Muscle of leg (tissue), 16 donors: ENCODE measurements at places on chromosomes 13 and 19. TPM values are rescaled to one million over a fixed set of nuclear protein-coding genes. Genes with fewer than 3 reads are reported as not detected.
A peak's percentile ranks its signal among the peaks of the same experiment; 100 is the strongest.

CYP4F8 gene
- polyA plus RNA-seq, result not detected

FOSB gene
- 16.7 TPM for polyA plus RNA-seq

POSTN gene
- polyA plus RNA-seq, result 2,876 TPM

DMKN gene
- 3.4 TPM for polyA plus RNA-seq

SIGLEC11 gene
- 0.69 TPM for polyA plus RNA-seq

SERPINE3 gene
- polyA plus RNA-seq, result 0.27 TPM

GRCh38 chr19:15469513-15470297 is 5.4 kb upstream of the RASAL3 start:
- no peak for DNase-seq

- no peak for DNase-seq
These were observed 6.3 kb upstream of the ZNF175 start for GRCh38 chr19:51564791-51565190.

DNA sequence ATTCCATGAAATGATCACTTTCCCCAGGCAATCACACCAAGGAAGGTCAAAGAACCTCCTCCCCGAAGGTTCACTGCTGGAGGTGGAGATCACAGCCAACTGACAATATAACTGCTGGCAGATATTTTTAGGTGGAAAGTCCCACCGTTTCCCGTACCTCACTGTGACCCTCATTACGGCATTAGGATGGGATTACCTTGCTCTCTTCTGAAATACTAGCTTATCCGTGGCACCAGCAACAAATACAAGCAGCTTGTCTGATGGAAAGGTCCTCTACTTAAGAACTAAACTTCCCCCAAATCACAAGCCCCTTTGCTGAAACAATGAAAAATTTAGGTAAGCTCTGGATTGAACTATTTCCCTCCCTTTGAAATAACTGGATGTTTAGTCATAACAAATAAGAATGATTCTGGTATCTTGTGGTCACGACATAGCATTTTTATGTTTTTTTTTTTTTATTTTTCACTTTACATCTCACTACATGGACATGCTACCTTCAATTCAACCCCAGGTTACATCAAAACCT is 178.9 kb downstream of the COL4A1 start:
- no peak for DNase-seq

DNA sequence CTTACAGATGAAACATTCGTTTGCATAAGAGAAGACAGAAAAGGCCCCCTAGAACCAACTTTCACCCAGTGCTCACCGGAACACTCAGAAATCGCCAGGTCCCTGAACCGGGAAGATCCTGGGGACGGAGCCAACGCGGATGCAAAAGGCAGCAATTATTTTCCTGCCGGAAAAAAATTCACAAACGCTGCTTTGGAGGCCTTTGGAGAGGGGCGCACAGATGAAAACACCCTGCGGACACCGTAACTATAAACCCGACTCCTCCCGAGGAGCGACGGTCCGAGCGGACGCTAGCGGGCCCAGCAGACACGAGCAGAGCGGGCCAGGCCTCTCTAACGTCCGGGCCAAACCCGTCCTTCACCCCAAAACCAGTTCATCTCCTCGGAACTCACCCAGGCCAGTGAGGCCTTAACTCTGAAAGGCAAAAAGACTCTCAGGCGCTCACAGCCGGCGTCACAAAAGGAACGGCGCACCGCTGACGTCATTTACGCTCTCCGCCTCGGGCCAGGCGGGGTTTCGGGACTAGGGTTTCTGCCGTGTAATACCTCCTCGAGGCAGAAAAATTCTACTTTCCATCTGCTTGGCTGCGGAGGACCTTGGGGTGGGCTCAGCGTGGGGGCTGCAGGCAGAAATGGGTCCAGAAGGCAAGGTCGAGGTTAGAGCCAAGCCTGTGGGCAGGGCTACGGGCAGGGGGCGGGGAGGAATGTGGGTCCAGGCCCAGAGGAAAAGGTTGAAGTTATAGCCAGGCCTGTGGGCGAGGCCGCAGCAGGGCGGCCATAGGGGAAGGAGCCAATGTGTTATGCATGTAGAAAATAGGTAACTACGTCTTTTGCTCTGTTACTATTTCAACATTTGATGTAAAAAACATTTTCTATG is at the start of gene ZNF426:
Gene ZNF426, minus strand, starts transcription at position 463 of the 876 bp plus-strand sequence. CDS start 2,413 bp downstream, outside the sequence.
- peak; percentile 97 for DNase-seq

DNA sequence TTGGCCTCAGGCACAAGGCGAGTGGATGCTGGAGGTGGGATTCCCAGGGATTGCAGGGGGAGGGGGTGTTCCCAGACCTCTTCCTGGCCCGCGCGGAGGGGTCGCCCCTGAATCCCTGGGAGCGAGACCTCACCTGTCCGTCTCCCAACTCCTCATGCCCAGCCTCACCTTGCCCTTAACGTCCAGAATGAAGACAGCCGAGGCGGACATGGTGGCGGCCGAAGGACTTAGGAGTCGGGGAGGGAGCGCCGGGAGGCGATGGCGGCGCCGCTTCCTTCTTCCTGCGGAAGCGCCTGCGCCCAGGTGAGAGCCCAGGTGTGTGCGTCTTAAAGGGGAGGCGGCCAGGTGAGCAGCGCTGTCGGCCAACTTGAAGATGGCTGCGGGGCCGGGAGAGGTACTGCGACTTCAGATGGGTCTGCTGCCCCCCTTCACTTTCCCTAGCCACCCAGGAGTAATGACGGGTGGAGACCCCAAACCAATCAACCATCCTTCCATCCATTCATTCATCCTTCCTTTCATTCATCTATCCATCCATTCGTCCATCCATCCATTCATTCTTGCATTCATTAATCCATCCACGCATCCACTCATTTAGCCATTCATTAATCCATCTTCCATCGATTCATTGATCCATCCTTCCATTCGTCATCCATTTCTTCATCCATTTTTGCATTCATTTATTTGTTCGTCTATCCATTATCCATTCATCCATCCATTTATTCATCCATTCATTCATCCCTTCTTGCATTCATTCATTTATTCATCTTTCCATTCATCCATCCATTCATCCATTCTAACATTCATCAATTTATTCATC is at the start of gene AP1M2:
Gene AP1M2, minus strand, starts transcription at position 291 of the 817 bp plus-strand sequence. Its CDS starts 81 bp downstream, at position 210.
- DNase-seq, result no peak

DNA sequence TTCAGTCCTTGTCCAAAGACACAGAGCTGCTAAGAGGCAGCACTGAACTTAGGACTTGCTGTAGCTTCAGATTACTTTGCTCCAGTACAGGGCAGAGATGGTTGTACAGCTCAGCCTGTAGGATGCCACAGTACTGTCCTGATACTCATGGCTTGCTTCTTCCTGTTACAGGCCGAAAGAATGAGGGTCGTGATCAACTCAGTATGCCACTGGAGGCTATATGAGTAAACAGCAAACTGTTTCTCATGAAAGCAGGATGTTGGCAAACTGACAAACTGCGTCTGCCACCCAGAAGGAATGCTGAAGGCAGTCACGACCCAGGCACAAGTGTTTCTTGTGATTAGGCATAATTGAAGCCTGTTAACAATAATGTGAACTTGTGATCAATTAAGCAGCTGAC is 2.8 kb downstream of the ZNF749 start:
- DNase-seq, result no peak

DNA sequence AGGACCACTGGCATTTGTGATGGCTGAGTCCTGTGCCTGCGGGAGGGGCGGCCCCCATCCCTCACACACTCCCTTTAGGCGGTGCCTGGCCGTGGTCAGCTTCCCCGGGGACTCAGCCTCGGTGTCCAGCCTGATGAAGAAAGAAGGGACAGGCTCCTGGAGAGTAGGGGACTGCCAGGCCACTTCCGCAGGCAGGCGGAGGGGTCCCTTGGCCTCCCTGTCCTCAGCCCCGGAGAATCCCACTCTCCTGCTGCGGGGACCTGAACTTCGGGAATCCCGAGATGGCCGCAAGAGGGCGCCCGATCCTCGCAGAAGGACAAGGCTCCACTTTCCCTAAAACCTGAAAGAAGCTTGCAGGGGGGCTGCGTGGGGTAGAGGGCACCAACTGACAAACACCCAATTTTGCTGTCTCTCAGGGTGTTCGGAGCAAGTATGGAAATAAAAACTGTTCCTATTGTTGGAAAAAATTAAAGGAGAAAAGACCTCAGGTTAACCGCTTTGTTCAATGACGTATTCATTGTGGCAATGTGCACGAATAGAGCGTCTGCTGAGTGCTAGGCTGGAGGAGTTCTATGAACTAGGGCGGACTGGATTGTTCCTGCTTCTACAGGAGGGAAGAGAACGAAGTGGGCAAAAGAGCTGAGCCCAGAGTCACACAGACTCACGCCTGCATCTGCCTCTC is 297.3 kb downstream of the ZNF536 start:
- peak; percentile 68 for DNase-seq

DNA sequence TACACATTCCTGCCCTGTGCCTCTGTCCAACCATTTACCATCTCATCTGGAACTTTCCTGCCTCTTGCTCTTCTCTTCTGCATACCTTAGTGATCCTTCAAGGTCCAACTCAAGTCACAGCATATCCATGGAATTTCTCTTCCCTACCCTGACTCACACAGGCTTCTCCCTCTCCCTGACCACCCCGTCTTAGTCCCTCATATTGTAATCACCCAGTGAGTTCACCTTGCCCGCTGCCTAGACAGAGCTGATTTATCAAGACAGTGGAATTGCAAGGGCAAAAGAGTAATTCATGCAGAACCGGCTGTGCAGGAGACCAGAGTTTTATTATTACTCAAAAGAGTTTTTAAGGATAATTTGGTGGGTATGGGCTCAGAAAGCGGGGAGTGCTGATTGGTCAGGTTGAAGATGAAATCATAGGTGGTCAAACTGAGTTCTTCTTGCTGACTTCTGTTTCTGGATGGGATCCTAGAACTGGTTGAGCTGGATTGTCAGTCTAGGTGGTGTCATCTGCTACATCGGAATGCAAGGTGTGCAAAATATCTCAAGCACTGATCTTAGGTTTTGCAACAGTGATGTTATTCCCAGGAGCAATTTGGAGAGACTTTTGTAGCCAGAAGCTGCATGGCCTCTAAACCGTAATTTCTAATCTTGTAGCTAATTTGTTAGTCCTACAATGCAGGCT is 67.2 kb downstream of the HSPH1 start:
- DNase-seq, result no peak

- DNase-seq, result no peak
These were observed 2320.0 kb downstream of the PCDH9 start for GRCh38 chr13:64910096-64910495.

- DNase-seq, result no peak
These were observed 219.4 kb downstream of the KLF5 start for GRCh38 chr13:73278186-73278585.

DNA sequence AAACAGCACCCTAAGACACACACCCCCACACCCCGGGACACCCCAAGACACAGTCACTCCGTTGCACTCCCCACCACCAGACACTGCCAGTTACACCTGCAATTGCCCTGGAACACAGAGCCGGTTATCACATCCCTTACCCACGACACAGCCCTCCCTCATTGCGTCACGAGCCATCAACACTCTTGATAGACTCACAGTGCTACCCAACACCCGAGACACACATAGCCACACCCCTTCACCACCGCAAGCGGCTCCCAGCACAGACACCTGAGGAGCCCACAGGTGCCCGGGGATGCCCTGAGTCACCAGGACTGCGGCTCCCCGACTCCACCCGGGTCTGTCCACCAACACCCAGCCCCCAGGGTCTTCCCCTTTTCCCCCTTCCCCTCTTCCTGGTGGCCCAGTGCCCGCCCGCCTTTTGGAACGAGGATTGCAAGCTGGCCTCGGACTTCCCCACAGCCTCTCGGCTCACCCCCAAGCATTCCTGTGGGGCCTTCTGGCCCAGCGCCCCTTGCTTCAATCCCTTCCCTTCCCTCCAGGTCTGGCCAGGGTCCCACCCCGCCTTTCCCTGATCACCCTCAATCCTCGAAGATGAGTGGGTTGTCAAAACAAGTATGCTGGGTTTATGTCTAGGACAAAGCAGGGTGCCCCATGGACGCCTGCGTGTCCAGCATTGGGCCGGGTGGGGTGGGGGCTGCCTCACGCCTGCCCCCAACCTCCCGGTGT is 1.7 kb upstream of the PTGER1 start:
- DNase-seq, result peak; percentile 37

DNA sequence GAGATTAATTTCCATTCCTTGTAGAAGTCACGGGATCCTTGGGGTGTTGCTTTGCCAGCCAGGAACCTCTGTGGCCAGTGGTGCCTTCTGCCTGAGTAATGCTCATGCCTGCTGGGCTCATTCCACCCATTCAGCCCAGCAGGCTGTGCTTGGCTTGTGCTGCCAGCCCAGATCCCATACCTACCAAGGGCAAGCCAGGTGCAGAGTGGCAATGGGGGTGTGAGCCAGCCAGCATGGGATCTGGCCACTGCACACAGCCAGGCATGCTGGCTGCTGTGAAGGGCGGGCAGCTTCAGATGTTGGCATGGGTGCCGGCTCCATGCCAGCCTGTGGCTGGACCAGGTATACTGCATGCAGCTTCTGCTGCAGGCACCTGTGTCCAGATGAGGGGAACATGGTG is 42.5 kb downstream of the WDFY2 start:
- DNase-seq, result no peak

DNA sequence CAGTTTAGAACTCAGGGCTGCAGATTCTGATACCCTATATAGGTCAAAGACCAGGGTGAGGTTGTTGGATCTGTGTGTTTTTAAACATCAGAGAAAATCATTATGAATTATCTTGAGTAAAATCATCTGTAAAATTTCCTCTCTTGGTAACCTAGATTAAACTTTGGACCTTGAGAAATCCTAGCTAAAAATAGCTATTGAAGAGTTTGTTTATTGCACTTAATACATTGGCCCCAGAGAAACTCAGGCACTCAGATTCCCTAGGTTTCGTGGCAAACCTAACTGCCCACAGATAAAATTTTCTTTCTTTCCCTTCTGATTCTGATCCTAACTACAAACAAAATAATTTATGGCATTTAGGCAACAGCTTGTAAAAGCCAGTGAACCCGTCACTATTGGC is 102.3 kb downstream of the GPC6 start:
- DNase-seq, result no peak

DNA sequence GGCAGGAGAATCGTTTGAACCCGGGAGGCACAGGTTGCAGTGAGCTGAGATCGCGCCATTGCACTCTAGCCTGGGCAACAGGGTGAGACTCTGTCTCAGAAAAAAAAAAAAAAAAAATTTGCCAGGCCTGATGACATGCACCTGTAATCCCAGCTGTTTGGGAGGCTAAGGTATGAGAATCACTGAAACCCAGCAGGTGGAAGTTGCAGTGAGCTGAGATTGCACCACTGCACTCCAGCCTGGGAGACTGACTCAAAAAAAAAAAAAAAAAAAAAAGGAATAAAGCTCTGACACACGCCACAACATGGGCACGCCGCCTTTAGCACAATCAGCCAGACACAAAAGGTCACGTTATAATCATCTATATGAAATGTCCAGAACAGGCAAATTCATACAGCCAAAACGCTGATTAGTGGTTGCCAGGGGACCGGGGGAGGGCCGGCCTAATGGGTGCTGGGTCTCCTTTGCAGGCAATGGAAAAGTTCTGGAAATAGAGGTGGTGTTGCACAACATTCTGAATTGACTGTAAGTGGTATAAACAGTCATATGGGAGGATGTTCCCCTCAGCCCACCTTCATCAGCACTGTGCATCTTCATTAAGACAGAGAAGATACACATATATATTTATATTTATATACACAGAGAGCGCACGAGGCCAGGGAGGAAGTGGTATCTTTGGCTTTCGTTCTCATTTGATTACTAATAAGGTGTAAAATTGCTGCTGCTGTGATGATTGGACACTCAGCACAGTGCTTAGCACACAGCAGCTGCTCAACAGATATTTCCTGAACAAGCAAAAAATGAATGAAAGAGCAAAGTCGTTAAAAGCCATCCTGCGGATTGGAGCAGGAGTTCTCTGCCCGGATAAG is 3.8 kb downstream of the HSPBP1 start:
- no peak for DNase-seq

GRCh38 chr13:51726446-51727193 is 77.3 kb downstream of the DHRS12 start:
- DNase-seq, result peak; percentile 73

- DNase-seq, result peak; percentile 94
These were observed 513 bp downstream of the CIRBP start for GRCh38 chr19:1269478-1270212.

GRCh38 chr19:7617172-7617571 is 12.2 kb downstream of the XAB2 start:
- no peak for DNase-seq
